ENCODE measurements at places on chromosomes 1 and 21.
A peak's percentile ranks its signal among the peaks of the same experiment; 100 is the strongest.

- DNase-seq, result no peak
These were observed 23.4 kb downstream of the PRKCZ start for GRCh38 chr1:2073382-2074230.

DNA sequence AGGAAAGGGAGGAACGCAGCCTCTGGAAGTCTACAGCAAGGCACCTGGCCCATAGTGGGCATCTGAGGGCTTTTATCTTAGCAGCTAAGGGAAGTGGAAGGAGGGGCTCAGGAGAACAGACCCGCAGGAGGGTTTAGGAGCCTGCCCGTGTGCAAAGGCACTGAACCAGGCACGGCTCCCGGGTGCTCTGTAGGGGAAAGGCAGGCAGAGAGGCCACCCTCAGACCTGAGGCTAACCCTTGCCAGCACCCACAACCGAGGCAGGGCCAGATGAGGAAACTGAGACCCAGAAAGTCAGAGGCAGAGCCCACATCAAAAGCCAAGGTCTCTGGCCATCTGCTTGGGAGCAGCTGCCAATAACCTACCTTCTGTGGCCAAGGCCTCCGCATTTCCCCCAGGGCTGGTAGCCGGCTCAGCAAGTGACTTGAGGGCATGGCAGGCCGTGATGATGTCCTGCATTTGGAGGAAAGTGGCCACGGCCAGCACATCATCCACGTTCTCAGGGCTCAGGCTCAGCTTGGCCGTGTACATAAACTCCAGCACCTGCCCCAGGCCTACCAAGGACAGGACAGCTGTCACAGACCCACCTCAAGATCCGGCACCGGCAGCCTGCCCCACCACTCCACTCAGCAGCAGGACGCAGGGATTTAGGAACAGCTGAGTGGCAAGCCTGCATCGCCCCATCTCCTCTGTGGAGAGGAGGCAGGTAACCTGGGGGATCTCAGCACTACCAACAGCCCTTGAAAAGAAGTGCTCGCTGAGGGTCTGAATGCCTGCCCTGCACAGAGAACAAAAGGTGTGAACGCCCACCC, 29.1 kb downstream of the ZBTB17 start:
- no peak for DNase-seq

DNA sequence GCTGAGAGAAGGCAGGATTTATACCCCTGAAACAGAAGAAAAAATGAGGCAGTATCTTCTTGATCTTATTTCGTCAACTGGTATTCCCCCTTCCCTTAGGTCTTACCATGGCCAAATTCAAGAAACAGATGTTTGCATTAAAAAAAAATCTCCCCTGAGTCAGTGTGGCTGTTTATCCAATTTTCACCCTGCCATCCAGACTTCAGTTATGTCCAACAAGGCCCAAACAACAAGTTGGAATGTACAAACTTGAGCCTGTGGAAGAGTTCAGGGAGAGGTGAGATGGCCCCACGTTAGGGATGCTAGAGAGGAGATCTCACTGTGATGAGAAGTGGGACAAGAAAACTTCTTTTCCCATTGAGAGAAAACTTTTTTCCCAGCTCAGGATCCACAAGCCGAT, 147.2 kb upstream of the PROX1 start:
- DNase-seq, result no peak

DNA sequence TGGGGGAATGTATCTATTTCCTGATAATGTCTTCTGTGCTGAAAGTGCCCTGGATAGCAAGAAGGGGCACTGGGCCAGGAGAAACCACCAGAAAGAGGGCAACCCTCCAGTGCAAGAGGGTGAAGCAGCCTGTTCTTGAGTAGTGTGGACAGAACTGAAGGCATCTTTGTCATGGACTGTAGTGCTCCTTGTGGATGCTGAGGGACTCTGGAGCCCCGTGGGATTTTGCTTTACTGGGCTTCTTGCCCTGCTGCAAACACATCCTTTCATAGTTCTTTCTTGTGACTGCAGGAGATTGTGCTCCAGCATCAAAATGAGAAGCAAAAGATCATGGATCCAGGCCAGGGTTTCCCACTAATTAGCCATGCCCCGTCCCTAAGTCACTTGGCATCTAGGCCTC, 300.6 kb downstream of the ZNF326 start:
- no peak for DNase-seq

DNA sequence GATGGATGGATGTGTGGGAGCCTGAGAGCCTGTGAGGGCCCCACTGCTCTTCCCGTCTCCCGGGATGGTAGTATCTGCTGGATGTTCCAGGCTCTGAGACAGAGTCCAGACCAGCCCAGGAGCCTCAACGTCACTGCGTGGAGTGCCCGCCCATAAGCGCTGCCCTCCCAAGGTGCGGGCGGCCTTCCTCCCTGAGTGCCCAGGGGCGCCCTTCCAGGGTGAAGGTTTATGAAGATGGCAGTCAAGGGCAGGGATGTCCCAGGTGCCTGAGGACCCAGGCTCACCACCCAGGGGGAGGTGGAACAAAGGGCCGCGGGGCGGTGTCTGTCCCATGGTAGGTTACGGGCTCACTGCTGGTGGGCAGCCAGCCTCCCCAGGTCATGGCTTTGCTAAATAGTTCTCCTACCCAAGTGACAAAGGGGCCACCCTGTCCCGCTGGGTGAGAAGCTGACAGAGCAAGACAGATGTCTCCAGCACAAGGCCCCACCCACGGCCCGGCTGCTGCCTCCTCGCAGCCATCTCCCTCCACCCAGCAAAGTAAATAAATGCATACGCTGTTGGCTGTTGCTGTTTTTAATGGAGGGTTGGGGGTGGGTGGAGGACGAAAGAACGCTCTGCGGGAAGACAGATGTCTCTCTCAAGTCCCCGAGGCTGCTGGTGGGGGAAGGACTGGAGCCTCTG, 9.0 kb upstream of the GPR153 start:
- DNase-seq, result no peak

GRCh38 chr1:11099310-11100148, at the start of gene EXOSC10:
EXOSC10 (minus strand) TSS chr1:11099869; CDS start chr1:11099831, 38 bp downstream.
- peak; percentile 76 for DNase-seq

DNA sequence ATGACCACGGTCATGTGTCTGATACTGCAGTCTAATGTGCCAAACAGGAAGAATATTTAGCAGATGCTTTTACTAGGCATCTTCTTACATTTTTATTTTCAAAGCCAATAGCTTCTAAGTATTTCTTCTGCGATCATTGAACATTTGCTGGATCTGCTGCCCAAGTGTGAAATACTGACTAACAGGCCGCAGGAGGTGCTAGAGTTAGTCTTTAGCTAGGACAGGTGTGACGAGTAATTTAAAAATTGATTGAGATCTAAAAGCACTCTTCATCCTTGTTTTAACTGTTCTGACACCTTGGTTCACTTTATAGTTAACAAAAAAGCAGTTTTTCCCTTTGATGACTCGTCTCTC, 748 bp upstream of the FAM78B start:
- no peak for DNase-seq

- no peak for DNase-seq
These were observed 31.1 kb downstream of the LIN9 start for GRCh38 chr1:226277897-226278296.

DNA sequence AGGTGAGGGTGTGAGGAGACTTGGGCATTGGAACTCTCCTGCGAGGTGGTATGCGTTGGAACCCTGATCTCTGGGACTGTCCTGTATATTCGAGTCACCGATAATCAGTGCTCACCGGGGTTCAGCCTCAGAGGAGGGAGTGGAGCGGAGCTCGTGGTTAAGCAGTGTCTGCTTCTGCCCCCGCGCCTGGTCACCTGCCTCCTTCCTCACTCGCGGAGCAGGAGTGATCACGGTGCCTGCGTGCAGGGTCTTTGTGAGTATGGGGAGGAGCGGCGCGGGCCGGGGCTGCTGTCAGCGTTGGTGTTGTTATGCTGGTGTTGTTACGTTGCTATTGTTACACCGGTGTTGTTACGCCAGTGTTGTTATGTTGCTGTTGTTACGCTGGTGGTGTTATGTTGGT, 23.3 kb downstream of the H6PD start:
- DNase-seq, result no peak

DNA sequence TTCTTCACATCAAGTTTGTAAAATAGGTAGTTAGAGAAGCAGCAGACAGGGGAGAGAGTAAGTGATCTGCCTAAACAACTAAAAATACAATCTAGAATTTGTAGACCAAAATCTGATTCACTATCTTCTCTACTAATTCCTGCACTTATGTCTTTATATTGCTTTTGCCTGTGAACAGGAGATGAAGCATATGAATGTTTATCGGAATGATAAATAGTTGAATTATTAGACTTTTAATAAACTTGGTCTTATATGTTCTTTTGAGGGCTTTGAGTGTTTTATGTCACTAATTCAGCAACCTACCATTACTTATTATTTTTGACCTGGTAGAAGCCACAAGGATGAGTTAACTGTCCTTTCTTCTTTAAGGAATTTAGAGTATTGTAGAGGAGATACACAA, 2.3 kb downstream of the DESI2 start:
- no peak for DNase-seq

GRCh38 chr1:20187813-20188454, 1.6 kb upstream of the PLA2G2C start:
- no peak for DNase-seq

DNA sequence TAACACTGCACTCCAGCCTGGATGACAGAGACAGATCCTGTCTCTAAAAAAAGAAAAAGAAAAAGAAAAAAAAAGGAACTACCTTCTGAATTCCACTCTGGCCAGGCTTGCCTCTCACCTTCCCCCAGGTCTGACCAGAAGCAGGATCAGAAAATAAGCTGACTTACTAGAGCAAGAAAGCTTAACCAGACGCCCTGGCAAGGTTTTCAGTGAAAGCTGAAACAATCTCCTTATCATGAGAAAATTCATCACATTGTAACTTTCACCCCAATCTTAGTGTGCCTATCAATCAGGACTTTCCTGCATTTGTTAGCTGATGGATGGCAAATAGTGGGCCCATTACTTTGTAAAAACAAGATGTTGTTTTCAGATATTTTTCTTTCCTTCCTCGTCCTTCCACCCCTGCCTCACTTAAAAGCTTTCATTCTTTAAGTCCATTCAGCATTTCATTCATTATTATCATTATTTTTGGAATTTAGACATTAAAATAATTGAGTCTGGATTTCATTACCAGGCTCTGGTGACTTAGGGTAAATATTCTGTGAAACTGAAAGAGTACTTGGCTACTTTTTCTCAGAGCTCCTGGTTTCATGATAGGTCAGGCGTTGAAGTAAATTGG, 96.5 kb upstream of the CD34 start:
- DNase-seq, result no peak

GRCh38 chr1:211361202-211361601, 34.6 kb downstream of the TRAF5 start:
- DNase-seq, result no peak

DNA sequence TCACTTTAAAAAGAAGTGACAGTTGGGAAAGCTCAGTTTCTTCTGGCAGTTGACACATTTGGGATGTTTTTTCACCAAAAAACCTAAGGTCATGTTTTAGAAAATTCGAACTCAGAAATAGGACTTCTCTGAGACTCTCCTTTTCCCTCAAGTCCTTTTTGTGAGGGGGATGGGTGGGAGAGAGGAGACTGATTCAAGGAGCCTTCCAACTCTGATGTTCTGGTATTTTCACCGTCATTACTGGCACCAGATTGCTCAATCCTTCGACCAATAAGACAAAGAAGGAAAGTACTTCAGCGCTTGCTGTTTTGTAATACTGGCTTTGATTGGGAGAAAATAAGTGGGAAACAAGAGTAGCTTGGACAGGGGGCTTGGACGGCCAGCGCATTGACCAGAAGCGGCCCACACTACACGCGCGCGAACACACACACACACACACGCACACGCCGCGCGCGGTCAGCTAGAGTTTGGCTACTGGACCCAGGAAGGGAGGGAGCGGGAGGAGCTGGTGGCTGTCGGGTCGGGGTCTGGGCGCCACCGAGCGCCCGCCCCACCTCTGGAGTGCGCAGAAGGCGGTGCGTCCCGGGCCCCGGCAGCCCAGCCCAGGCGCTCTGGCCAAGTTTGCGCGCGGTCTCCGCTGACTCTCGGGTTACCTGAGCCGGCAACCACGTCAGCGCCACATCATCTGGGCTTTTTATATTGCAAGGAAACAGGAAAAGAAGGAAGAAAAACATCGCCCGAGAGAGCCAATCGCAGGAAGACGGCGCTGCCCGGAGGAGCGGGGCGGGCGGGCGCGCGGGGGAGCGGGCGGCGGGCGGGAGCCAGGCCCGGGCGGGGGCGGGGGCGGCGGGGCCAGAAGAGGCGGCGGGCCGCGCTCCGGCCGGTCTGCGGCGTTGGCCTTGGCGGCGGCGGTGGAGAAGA, at the start of gene KCNK1:
Gene KCNK1, plus strand, starts transcription at position 855 of the 921 bp plus-strand sequence. Its CDS starts 66 bp downstream, at position 921.
- DNase-seq, result peak; percentile 72

GRCh38 chr1:10713614-10714013, 82.8 kb downstream of the CASZ1 start:
- DNase-seq, result no peak

GRCh38 chr1:151968058-151968457, 25.6 kb downstream of the S100A10 start:
- DNase-seq, result no peak

DNA sequence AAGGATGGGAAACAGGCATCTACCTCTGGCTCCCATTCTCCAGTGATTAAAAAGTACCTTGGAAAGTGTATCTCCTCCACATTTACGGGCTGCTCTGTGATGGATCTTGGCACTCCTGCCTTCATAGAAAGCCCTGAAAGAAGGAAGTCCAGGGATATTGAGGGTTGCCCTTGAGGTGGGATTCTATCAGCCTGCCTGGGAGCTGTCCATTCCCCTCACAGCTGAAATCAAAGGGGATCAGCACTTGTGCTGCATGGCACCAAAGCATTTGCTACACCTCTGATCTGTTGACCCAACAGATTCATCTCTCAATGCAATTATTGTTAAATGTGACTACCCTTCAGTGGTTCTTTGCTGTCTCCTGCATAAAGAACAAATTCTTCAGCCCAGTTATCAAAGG, 442.0 kb upstream of the RUNX1 start:
- DNase-seq, result no peak

DNA sequence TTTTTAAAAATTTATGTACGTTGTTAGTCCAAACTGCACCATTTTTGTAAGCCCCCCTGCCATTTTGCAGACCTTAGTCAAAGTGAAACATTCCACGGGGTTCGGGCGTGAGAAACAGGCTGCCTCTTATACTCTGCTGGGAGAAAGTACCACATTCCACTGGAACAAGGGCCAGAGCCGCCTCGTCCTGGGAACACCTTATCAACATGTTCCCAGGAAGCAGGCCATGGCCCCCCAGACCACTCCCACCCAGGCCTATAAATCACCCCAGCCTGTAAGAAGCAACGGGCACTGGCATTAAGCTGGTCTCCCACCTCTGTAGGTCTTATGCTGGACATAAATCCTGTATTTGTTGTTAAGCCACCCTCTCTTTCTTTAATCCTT, 854 bp upstream of the ZRANB2 start:
- DNase-seq, result no peak

DNA sequence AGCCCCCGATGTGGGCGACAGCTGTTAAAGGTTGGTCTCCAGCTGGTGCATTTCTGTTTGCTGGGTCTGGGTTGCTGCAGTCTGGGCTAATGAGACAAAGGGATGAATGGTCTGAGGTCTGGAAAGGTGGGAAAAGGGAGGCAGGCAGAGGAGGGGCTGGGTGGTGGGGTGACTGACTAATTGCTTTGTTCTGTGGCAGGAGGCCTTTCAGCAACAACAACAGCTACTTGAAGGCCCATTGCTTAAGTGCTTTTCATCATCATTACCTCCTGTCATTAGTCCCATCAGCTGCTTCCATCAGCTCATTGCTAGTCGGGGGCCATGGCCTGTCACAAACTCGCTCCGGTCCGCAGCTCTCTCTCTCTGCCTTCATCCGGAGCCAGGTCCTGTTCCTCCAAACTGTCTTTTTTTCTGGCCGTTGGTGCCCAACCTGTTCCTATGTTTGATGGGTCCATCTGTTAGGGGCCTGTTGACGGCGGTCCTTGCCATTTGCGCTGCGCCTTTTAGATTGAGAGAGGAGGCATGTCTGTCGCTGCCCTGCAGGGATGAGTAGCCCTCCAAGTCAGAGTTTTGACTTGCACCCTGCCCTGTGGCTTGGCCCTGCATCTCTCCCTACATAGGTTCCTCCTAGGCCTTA, 105.6 kb upstream of the PLXNA2 start:
- DNase-seq, result no peak
